ENCODE measurements at places on chromosomes 12 and 14.

- DNase-seq, result no peak
These were observed 9.6 kb upstream of the EP400 start for GRCh38 chr12:131940141-131940547.

- DNase-seq, result peak; percentile 17
These were observed 512.4 kb upstream of the TMPO start for GRCh38 chr12:98002887-98003493.

DNA sequence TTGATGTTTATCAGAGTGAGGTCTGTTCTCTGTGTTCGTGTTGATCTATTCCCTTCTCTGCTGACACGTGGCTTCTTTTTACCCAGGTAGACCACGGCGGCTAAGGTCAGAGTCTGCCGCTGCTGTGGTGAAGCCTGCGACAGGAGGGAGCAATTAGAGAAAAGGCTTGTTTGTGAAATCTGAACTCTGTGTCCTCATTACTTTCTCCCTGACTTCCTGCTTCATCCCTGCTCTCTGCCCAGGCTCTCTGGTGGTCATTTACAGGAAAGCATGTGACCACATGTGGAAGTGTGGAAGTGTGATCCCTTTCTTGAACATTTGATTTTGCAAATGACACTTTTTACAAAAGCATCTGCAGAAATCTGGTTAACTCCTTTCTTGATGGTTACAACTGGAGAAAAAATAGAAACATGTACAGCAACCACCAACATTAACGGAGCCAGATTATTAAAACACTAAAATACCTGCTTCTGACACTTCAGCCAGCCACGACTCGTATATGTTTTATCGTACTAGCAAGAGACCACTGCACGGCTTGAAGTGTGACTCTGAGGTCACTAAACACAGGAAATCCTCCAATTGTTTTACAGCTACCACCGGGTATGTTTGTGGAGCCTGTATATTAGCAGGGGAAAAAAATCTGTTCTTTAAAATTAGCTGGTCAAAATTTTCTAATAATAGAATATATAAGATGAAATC is 388.6 kb upstream of the TMPO start:
- DNase-seq, result no peak

- peak; percentile 49 for DNase-seq
These were observed 17.8 kb downstream of the RASSF8 start for GRCh38 chr12:25976289-25976688.

DNA sequence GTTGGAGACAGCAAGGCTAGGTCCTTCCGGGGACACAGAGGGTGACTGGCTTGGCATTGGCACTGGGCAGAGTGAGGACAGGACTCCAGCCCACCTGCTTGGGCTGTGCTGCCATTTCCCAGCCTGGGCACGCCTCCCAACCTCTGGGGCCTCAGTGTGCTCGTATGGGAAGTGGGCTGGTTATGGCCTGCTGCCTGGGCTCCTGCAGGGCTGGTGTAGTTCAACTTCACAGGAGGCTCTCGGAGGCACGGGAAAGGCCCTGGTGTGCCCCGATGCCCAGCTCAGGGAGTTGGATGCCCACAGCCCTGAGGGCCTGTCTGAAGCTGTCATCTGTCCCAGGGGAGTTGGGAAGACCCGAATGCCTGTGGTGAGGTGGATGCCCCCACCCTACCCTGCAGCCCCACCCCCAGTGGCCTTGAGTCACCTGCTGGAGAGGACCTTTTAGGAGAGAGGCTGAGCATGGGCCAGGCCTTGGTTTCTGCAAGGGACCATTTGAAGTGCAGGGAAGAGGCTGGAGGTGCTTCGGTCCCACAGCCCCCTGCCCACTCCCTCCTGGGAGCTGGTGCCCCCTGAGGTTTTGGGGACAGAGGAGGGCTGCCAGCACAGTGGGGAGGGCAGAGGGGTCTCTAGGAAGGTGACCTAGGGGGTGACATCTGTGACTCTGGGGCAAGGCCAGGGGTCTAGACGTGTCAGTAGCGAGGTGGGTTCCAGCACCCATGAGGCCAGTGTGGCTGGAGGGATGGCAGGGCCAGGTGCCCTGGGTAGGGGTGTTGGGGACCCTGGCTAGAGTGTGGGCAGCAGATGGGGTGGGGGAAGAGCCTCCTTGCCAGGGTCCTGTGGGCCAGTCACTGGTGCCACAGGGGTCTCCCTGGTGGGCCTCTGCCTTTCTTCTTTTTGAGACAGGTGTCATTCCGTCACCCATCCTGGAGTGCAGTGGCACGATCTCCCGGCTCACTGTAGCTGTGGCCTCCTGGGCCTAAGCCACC is 9.1 kb downstream of the ULK1 start:
- no peak for DNase-seq

DNA sequence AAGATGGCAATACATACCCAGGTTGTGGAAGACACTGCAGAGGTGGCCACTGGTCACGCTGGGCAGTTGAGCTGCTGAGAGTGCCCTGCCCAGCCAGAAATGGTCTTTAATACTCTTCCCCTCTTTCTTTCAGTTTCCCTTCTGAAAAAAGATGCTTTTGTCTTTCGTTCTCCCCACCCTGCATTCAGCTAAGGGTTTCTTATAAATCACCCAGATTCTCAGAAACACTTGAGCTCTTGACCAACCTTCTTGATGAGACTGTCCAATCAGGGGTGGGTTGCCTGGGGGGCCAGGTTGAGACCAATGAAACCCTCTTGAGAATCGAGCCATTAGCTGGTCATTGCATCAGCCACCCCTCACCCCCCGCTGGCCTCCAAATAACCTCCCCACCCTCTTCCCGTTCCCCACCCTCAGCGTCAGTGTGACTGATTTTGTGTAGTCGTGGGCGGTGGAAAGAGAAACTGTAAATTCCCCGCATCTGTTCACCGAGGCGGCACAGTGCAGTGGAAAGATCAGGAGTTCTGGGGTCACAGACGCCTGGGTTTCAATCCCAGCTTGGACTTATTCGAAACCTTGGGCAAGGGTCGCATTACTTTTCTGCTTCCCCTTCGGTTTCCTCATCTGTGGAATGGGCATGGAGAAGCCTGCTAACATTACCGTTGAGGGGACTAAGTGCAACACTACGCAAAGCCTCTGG is 52.3 kb downstream of the SLC25A47 start:
- peak; percentile 99 for DNase-seq

GRCh38 chr12:3223601-3224529 is 146.7 kb downstream of the TSPAN9 start:
- DNase-seq, result no peak

DNA sequence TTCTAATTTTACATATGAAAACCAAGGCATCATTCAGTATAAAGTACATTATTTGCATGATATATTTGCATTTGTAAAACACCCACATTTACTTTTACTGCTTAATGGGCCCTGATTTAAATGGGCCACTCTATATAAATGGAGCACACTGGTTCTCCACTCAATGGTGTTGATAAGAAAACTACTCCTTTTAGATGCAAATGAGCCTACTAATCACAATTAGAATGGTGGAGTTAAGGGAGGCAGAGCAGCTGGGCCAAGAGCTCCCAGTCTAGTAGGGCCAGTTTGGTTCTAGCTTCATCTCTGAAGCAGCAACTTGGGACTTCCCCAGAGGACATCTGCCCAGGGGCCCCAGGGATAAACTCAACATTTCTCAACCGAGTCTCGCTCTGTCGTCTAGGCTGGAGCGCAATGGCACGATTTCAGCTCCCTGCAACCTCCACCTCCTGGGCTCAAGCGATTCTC is 120.7 kb downstream of the FOXN3 start:
- DNase-seq, result no peak

- no peak for DNase-seq
These were observed 19.2 kb downstream of the PACS2 start for GRCh38 chr14:105333613-105334364.

DNA sequence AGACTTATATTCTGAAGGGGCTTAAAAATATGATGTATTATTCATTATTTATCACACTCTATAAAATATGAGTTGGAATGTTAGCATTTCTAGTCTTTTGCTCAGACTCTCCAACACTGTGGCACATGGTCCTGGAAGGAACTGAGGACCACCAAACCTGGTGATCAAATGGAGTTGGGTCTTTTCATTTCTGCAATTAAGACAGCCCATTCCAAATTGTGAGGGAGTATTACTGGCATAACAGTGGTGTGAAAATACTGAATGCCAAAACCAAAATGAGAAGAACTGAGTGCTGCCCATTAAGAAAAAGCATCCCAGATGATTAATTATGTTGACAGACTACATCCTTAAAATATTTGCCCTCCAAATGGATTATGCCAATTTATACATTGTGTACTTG is 90.8 kb downstream of the NPAS3 start:
- DNase-seq, result no peak

- no peak for DNase-seq
These were observed 129.6 kb downstream of the GRIN2B start for GRCh38 chr12:13851828-13852227.

GRCh38 chr14:57086271-57087162 is 182.2 kb downstream of the EXOC5 start:
- no peak for DNase-seq

DNA sequence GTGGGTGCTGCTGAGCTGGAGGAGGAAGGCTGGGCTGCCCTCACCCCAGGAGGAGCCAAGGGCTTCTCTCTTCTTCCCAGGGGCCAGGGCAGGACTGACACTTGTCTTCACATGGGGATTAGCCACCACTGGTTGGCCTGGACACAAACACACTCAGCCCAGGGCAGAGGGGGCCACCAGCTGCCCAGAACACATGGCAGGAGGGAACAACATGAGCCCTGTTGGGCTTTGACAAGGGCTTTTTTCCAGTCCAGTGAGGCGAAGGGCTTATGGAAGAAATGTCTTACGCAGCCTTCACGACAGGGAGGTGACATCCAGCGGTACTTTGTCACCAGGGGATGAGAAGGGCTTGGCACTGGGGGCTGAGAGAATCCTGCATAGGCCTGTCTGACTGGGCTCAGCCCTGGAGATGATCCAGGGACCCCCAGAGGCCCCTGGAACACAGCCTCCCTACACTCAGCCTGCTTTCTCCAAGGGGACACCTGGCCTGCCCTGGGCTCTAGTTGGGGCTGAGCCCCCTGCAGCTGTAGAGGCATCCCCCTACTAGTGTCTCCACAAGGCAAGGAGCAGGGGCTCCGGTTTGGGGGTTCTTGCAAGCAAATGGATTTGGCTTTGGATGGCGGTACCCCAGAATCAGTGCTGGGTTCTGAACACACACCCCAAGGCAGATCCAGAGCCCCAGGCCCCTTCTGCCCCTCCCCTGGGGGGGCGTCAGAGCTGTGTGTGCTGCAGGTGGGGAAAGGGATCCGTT is 18.9 kb downstream of the ARL6IP4 start:
- DNase-seq, result no peak

- DNase-seq, result no peak
These were observed 671 bp downstream of the GUCY2C start for GRCh38 chr12:14695715-14696141.

DNA sequence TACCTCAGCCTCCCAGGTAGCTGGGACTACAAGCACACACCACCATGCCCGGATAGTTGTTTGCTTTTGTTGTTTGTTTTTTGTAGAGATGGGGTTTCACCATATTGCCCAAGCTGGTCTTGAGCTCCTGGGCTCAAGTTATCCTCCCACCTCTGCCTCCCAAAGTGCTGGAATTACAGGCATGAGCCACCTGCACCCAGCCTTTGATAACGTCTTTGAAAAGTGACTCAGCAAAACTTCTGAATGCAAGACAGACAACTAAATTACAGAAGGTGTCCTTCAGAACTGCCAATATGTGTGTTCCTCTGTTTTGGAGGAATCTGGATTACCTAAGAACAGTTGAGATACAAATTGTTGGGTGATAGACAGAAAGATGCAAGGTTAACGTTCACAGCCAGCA is 99.8 kb downstream of the ESR2 start:
- DNase-seq, result no peak

- DNase-seq, result no peak
These were observed 158.3 kb upstream of the SEL1L start for GRCh38 chr14:81691931-81692330.

DNA sequence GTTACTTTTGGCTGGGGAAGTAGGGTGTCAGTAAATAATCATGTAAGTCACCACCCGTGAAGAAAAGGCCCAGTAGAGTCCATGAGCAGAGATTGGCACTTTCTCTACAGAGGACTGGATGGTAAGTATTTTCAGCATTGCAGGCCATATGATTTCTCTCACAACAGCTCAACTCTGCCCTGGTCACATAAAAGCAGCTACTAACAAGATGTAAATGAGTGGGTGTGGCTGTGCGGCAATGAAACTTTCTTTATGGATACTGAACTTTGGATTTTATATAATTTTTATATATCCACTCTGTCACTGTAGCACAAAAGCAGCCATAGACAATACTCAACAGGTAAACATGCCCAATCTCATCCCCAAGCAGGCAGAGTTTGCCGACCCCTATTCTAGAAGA is 343.6 kb downstream of the GLT1D1 start:
- no peak for DNase-seq

DNA sequence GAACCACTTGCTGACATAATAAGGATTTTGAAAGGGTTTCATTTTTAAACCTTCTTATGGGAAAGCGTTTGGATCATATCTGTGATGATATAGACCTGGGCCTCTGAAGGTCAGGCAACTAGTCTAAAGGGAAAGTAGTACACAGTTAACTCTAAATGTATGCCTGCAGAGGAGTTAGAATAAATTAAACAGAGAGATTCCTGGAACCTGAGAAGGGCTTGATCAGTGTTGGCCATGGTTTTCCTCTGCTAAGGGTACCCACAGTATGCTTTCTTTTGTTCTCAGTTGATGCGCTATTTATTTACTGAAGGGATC is 14.4 kb upstream of the POLR3B start:
- no peak for DNase-seq

DNA sequence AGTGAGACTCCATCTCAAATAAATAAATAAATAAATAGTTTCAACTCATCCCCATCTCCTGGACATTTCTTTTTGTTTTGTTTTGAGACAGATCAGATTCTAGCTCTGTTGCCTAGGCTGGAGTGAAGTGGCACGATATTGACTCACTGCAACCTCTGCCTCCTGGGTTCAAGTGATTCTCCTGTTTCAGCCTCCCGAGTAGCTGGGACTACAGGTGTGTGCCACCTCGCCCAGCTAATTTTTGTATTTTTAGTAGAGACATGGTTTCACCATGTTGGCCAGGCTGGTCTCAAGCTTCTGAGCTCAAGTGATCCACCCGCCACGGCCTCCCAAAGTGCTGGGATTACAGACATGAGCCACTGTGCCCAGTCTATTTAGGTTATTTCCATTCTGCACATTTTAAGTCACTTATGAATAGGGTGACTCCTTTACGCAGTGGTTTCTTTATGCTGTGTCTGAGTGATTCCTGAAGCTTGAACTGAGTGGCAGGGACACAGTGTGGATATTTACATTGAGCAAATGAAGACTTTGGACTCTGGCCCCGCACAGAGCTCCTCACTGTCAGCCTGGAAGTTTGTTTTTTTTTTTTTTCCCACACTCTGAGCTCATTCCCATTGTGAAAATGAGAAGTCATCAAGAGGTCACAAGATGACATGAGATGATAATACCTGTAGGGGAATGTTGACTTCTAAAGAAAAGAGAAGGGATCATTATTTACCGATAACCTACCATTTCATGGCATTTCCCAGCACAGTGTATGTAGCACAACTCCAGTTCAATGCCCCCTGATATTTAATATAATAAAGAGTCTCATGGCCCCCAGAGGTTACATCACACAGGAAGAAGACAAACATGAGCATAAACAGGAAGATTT is 72.6 kb downstream of the TBX3 start:
- no peak for DNase-seq

Measured in AG10803 (cell line).